Lung (tissue), 17 donors: ENCODE measurements at places on chromosomes 12 and 14. TPM values are rescaled to one million over a fixed set of nuclear protein-coding genes. Genes with fewer than 3 reads are reported as not detected.

Gene GPR135
- total RNA-seq: 4.6 TPM

Gene BHLHE41
- total RNA-seq: 1.7 TPM

Gene SAMD15
- total RNA-seq: 12.5 TPM

Gene DCAF4
- 12.9 TPM for total RNA-seq

Gene SMIM41
- 6.5 TPM for total RNA-seq

Gene PRPF39
- 79.7 TPM for total RNA-seq

Gene SVOP
- 0.11 TPM for total RNA-seq

Gene JPH4
- total RNA-seq: 3.1 TPM

GRCh38 chr14:75208843-75209242, 32.4 kb upstream of the TMED10 start:
- DNase-seq: no peak

DNA sequence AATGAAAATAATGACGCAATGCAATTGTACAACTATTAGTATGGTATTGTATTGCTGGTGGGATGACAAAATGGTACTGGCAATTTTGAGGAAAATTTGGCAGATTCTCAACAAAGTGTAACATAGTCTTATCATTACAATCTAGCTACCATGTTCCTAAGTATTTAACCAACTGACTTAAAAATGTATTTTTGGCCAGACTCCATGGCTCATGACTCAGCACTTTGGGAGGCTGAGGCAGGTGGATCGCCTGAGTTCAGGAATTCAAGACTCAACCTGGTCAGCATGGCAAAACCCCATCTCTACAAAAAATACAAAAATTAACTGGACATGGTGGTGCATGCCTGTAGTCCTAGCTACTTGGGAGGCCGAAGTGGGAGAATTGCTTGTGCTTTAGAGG, 1409.5 kb downstream of the AACS start:
- DNase-seq: no peak

DNA sequence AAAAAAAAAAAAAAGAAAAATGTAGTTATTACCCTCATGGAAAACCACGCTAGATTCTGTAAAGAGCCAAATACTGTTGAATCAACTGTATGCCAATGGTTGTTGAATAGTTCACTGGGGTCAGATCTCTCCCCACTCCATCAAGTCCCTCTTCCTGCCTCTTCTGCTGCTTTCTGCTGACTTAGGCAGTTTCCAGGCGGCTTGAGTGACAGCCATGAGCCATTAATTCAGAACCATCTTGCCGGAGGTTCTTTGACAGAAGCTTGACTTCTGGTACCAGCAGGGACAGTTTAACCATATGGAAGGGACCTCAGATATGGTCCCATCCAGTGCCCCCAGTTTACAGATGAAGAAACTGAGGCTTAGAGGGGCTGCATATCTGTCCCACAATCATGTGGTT, 34.5 kb downstream of the TSPAN11 start:
- DNase-seq: no peak

GRCh38 chr12:42981379-42981778, 391.8 kb upstream of the PRICKLE1 start:
- DNase-seq: no peak

DNA sequence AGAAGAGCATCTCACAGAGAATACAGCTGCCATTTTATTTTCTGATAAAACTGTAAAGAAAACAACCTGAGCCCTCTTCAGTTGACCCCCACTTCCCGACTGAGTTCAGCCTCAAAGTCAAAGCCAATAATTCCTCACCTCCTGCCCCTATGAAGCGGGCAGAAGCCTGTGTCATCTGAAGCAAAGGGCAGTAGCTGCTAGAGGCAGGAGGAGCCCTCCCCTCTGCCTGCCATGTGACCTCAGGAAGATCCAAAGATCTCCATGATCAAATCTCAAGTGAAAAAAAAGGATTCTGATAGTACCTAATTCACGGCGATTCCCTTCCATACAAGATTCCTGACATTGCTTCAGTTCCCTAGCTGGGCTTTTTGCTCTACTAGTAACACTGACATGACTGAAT, 223.1 kb upstream of the CAND1 start:
- no peak for DNase-seq

GRCh38 chr14:67358924-67359774, 455 bp downstream of the ATP6V1D start:
- DNase-seq: no peak

DNA sequence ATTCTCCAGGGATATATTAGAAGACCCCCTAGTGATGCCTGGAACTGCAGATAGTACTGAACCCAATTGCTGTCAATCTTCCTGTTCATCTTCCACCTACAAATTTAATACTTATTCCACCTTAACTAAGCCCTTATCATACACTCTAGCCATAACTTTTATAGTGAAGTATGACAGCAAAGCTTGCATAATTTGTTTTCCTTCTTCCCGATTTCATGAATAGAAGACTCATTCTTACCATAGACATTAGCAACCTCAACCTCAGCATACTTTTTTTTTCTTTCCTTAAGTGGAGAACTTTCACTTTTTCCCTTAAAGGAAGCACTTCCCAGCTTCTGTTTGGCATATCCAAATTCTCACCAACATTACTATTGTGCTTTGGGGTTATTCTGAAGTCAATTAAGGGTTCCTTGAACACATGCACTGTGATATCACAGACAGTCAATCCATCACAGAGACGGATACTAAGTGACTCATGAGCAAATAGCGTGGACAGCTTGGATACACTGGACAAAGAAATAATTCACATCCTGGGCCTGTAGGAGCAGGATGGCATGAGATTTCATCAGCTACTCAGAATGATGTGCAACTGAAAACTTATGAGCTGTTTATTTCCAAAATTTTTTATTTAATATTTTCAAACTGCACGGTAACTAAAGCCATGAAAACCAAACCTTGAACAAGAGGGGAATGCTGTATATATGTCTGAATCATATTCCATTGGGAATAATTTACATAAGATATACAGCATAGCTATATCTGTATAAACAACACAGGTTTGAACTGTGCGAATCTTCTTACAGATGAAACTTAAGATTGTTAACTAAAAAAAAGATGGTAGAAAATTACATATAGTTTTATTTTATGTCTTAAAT, 63.9 kb downstream of the SYT1 start:
- DNase-seq: peak; percentile 4

- no peak for DNase-seq
These were observed at the start of gene RAB35 for GRCh38 chr12:120116441-120116791. Gene RAB35, minus strand, starts transcription at chr12:120116753. Its CDS starts 103 bp downstream, at chr12:120116650.

GRCh38 chr12:88185988-88186387, 43.9 kb downstream of the TMTC3 start:
- DNase-seq: no peak

DNA sequence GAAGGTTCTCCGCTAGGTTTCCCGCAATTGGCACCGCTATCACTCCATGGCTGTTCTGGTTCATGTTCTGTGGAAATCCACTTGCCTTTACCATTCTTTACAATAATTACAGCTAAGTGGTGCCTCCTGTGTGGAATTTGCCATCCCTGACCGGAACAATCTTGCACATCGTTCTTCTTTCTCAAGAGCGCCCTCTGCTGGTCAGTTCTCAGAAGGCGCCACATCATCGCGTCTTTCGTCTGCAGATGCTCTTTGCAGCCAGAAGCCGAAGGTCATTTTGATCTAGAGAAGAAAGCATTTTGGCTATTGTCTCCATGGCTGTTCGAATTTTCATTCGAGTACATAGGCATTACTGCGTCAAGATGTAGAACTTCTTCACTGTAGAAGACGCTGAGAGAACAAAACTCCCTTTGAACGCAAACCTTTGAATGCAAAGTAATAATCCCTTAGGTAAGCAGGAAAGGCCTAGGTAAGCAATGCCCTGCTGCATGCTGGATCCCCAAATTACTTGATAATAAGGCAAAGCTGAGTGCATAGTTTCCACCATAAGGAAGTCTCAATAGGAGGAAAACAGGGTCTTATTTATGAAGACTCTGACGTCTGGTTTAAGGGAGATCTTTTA, 10.1 kb upstream of the RTRAF start:
- DNase-seq: peak; percentile 88

DNA sequence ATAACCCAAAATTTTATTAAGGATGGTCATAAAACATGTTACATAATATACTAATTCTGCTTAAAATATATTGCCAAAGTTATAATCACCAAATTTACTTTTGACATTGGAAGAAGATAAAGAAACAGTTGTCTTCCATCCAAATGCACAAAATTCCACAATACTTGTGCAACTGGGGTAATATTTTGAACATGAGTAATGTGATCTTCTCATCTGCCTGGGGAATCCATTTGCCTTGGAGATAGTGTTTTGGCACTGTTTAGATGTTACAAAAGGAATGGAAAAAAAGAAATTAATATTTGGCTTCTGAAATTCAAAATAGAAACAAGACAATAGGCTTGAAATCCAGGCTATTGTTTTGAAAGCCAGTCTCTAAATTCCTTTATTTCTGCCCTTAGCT, 9.1 kb downstream of the GPR19 start:
- no peak for DNase-seq

DNA sequence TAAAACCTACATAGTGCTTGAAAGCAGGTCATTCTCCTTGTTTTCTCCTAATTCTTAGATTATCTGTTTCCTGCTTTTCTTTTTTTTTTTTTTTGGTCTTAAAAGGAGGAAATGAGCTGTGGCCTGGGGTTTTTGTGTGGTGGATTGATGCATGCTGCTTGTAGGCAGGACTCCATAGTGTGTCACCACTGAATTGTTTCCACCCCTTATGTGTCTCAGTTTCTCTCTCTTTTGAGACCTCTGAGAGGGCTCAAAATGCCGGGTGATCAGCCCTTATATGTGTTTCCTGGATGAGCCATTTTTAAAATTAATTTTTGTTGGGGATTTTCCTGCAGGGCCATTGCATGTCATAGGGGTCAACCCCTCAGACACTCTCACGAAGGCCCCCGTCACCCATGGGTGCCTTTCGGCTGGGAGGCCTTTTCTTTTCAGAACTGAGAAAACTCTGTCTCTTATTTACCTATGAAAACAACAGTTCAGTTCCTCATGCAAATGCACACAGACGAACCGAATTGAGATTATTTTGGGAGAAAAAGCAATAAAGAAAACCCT, 32.0 kb upstream of the LRRK2 start:
- no peak for DNase-seq

GRCh38 chr12:104138797-104139152, 765 bp upstream of the NFYB start:
- peak; percentile 58 for DNase-seq

- DNase-seq: peak; percentile 85
These were observed 122.2 kb upstream of the CCDC175 start for GRCh38 chr14:59698793-59699192.

- DNase-seq: no peak
These were observed 31.8 kb upstream of the RAD51AP1 start for GRCh38 chr12:4506870-4507269.
